ENCODE measurements at places on chromosomes 16 and 17. TPM values are rescaled to one million over a fixed set of nuclear protein-coding genes. Genes with fewer than 3 reads are reported as not detected.

GRCh38 chr16:10386517-10387100 lies 748 bp downstream of the ATF7IP2 start:
- no peak for DNase-seq
- peak overlapping the region; percentile 58 for H3K27ac ChIP-seq
- peak overlapping the region; percentile 55 for H3K4me3 ChIP-seq

- DNase-seq: no peak
- H3K27me3 ChIP-seq: no peaks in the 10 kb centered on the region
- peaks cover 6% of the 10 kb centered on the region for H3K4me1 ChIP-seq
- H3K36me3 ChIP-seq: no peaks in the 10 kb centered on the region
- H3K27ac ChIP-seq: no peak overlapping the region
- H3K4me3 ChIP-seq: no peak overlapping the region
These were observed 13.1 kb downstream of the ODAD4 start for GRCh38 chr17:41943492-41943891.

DNA sequence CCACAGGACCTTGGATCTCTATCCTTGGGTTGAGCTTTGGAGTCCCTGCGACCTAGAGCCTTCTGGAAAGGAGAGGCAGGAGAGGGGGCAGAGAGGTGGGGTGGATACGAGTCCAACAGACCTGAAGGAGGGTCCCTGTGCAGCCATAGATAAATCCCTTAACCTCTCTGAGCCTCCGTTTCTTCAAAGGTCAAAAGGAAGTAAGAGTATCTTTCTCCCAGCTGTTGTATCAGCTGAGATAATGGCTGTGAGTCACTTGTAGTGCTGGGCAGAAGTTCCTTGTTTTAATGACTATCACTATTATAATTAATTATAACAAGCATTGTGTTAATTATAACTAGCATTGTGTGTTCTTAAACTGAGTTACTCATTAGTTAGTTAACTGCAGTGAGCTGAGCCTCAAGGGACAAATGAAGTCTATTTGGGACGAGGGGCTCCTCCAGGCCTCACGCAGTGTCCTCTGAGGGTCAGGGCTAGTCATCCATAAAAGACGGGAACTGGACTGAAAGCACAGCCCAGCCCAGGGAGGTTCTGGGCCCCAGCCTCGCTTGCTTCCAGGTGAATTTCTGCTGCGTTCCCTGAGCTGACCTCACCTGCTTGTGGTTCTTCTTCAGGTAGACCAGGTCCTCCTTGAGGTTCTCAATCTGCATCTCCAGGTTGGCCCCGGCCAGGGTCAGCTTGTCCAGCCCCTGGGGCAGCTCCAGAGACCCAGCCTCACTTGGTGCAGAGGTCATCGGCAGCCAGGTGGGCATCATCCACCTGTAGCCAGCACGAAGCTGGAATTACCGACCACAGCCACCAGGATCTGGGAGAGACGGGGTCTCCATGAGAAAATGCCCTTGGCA lies 5.7 kb upstream of the KRT17 start:
- H3K27me3 ChIP-seq: no peaks in the 10 kb centered on the region
- H3K36me3 ChIP-seq: no peaks in the 10 kb centered on the region
- no peak for DNase-seq
- H3K4me3 ChIP-seq: no peak overlapping the region

GRCh38 chr16:87324411-87325275 lies 7.5 kb upstream of the C16orf95 start:
- H3K4me1 ChIP-seq: peaks cover 35% of the 10 kb centered on the region
- H3K36me3 ChIP-seq: no peaks in the 10 kb centered on the region
- no peaks in the 10 kb centered on the region for H3K27me3 ChIP-seq
- peak; percentile 40 for DNase-seq

- H3K27ac ChIP-seq: no peak overlapping the region
- H3K4me1 ChIP-seq: peaks cover 21% of the 10 kb centered on the region
- H3K36me3 ChIP-seq: no peaks in the 10 kb centered on the region
These were observed 1.6 kb downstream of the TMC8 start for GRCh38 chr17:78132084-78132676.

DNA sequence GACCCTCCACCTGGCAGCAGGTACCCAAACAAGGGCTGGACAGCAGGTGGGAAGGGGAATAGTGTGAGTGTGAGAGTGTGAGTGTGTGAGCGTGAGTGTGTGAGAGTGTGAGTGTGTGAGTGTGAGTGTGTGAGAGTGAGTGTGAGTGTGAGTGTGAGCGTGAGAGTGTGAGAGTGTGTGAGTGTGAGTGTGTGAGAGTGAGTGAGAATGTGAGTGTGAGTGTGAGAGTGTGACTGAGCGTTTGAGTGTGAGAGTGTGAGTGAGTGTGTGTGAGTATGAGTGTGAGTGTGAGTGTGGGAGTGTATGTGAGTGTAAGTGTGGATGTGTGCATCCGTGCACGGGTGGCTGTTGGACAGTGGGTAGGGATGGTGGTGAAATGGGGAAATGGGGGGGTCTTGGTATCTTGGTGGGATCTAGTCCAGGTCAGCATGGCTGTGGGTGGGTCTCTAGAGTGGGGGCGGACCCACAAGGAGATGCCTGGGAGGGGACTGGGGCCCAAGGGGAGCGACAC lies 408 bp downstream of the ADGRG1 start:
- peak overlapping the region; percentile 43 for H3K4me3 ChIP-seq
- H3K27me3 ChIP-seq: peaks cover 5% of the 10 kb centered on the region
- peak overlapping the region; percentile 79 for H3K27ac ChIP-seq
- H3K36me3 ChIP-seq: no peaks in the 10 kb centered on the region
- H3K4me1 ChIP-seq: no peaks in the 10 kb centered on the region
- no peak for DNase-seq

DNA sequence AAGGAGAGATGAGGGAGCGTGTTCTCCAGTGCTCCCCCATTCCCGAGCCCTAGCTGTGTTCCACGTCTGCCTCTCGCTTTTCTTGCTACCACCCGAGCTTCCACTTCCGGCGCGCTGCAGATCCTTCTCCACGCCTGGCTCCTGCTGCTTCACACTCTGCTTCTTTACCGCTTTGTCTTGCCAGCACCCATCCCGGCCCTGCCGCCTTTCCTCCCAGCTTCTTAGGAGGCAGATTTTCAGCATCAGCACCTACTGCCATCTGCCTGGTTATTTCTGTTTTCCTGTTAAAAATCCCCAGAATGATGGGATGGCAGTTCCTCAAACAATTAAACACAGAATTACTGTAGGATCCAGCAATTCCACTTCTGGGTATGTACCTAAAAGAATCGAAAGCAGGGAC lies 64.7 kb downstream of the ELAC2 start:
- H3K36me3 ChIP-seq: peaks cover 6% of the 10 kb centered on the region
- no peak overlapping the region for H3K4me3 ChIP-seq
- no peaks in the 10 kb centered on the region for H3K4me1 ChIP-seq
- no peak for DNase-seq

DNA sequence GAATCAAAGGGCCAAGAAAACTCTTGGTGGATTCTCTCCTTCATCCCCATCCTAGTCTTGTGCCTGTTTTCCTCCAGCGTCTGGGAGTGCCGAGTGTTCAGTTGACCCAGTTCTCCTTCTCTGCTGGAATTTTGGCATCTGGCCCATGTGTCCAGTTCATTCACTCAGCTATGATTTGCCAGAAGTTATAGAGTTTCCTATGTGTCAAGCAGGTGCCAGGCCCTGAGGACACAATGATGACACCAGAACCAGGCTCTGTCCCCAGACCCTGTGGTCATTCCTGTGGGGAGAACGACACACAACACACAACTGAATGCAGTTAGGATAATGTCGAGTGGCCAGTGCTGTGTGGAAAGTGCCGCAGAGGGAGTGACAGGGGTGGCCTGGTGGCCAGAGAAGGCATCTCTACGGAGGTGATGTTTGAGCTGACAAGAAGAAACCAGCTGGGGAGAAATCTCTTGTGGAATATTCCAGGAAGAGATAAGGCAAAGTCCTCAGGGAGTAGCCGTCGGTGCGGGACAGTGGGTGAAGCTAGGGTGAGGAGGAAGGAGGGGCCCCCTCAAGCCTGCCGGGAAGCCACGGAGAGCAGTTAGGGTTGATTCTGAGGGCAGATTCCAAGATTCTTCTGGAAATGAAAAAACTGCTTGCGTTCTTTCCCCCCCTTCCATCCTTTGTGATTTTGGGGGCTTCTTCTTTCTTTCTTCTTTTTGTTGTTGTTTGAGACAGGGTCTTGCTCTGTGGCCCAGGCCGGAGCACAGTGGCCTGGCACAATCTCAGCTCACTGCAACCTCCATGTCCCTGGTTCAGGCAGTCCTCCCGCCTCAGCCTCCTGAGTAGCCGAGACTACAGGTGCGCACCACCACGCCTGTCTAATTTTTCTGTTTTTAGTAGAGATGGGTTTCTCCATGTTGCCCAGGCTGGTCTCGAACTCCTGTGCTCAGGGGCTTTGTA lies 35.8 kb upstream of the IL34 start:
- peak; percentile 91 for DNase-seq
- H3K36me3 ChIP-seq: no peaks in the 10 kb centered on the region
- no peaks in the 10 kb centered on the region for H3K27me3 ChIP-seq
- H3K27ac ChIP-seq: peak overlapping the region; percentile 89

GRCh38 chr16:53598511-53599275 lies 95.7 kb upstream of the AKTIP start:
- H3K36me3 ChIP-seq: no peaks in the 10 kb centered on the region
- no peak overlapping the region for H3K27ac ChIP-seq
- H3K27me3 ChIP-seq: no peaks in the 10 kb centered on the region

DNA sequence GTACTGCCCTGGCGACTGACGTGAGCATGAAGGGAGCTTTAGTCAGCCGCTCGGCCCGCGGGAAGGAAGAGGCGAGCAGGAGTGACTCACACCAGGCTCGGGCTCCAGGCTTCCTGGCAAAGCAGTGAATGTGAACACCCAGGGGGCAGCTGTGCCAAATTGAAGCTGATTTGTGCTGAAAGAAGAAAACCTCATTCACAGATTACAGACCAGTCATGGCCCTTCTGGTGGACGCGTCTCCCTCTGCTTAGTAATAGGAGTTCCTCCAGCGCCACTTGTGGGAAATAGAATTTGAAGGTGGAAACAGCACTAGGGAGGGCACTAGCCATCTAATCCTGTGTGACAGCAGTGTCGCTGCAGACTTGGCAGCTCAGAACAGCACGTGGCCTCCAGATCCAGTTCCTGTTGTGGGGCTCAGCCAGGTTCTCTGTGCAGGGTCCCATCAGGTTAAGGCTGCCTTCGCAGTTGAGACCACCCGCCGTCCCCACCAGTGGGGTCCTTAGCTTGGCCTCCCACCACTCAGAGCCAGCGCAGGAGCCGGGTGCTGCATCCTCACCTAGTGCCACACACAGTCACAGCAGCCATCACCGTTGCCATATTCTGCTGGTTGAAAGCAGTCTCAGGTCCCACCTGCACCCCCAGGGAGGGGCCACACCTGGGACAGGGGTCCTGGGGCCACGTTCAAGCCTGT lies 164.5 kb upstream of the CHMP6 start:
- peak; percentile 91 for DNase-seq
- H3K4me3 ChIP-seq: peak overlapping the region; percentile 6
- H3K4me1 ChIP-seq: peaks cover 20% of the 10 kb centered on the region
- peaks cover 5% of the 10 kb centered on the region for H3K36me3 ChIP-seq
- H3K27ac ChIP-seq: peak overlapping the region; percentile 96

GRCh38 chr17:79342376-79342775 lies 267.8 kb downstream of the ENGASE start:
- no peak overlapping the region for H3K27ac ChIP-seq
- DNase-seq: no peak
- peaks cover 40% of the 10 kb centered on the region for H3K27me3 ChIP-seq

- no peak for DNase-seq
- H3K27me3 ChIP-seq: no peaks in the 10 kb centered on the region
- no peak overlapping the region for H3K27ac ChIP-seq
- H3K4me1 ChIP-seq: peaks cover 4% of the 10 kb centered on the region
- no peaks in the 10 kb centered on the region for H3K36me3 ChIP-seq
These were observed 30.3 kb downstream of the ASPA start for GRCh38 chr17:3506054-3506453.

The CTRB2 gene
- 3.0 TPM for total RNA-seq

The MEOX1 gene
- total RNA-seq: 9.4 TPM

The CIAO3 gene
- 19.0 TPM for total RNA-seq

The KRT33A gene
- total RNA-seq: not detected

The CTRB1 gene
- total RNA-seq: not detected

The DNAH9 gene
- total RNA-seq: not detected

All from gastrocnemius medialis (tissue), 4 donors.